Stimulated activated CD4-positive, alpha-beta T cell treated with anti-CD3 and anti-CD28 coated beads, Interleukin-4, amount 100 ng/mL, for 48 hours (primary cell): ENCODE measurements at places on chromosomes 2 and 18.

DNA sequence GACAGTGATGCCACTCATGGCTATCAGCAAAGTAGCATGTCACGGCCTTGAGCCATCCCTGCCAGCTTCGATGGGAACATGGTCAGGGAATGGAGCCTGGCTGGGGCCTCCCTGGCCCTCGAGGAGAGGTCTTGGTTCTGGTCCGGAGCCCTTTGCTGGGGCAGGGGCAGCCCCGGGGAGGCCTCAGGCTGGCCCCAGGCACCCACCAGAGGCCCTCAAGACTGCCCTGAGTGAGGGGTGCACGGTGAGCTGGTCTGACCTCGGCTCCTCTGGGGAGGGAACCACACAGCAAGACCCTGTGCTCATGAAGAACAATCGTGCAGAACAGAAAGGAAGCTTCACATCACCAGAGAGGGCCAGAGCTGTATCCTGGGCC is 75.2 kb upstream of the OTOS start:
- no peak for DNase-seq

DNA sequence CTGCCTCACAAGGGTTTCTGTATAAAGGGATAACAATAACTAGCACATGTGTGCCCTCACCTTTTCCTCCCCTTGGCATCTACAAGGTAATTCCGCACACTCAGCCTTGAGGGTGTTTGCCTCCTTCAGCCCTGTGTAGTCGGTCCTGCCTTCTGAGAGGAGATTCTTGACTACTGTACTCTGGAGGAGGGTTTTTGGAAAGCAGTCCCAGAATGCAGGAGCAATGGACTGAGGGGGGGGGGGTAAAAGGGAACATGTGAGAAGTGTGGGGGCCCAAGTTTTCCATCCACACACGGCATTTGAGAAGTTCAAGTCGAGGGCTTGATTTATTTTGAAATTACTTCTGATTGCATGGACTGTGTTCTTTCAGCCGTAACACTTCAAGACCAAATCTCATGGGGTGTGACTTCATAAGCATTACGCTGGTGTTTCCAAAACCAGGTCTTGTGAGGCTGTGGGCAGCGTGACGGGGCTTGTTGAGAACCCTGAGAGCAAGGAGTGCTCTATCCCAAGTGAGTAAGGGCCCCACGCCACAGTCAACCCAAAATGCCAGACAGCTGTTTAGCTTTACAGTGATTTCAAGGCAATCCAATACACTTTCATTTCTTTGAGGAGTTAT is 198.7 kb upstream of the MEIS1 start:
- DNase-seq: no peak

- peak; percentile 19 for DNase-seq
These were observed 691 bp downstream of the BIRC6 start for GRCh38 chr2:32357318-32358110.

DNA sequence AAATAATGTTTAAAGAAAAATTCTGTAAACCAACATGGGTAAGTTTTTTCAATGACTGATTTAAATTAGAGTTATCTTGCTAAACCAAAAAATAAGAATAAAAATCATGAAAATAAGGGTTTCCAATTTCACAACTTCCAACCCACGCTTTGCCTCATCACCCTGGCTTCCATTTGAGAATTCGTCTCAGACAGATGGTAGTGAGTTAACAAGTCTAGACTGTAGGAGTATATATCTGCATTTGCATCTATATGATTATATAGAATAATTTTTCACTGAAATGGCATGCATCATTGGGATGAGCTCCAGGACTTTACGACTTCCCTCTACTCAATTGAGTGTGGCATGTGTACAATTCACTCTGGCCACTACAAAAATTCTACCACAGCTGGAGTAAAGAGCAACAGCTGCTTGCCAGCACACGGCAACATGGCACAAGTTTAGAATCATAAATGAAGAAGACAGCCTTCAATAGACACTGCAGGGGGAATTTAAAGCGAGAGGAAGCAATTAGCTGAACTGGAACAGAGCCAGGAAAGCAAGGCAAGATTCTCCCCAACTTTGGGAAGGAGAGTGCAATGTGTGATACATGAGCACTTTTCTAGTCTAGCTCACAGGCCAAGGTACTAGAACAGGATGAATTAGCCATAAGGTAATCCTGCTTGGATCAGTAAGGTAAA is 1673.5 kb upstream of the CELF4 start:
- no peak for DNase-seq

DNA sequence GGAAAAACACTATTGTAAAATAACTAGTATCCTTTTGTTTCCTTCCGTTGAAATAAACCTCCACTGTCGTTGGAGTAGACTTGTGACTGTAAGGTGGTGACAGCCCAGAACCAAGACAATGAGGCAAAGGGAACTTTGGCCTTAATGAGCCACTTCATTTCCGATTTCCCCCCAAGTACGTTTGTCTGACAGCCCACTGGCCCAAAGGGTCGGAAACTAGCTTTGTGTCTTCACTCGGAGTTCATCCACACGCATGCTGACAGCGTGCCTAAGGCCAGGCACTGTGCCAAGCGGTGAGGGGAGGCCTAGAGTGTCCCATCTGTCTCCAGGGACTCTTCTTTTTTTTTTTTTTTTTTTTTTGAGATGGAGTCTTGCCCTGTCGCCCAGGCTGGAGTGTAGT is 21.0 kb downstream of the HJURP start:
- no peak for DNase-seq

DNA sequence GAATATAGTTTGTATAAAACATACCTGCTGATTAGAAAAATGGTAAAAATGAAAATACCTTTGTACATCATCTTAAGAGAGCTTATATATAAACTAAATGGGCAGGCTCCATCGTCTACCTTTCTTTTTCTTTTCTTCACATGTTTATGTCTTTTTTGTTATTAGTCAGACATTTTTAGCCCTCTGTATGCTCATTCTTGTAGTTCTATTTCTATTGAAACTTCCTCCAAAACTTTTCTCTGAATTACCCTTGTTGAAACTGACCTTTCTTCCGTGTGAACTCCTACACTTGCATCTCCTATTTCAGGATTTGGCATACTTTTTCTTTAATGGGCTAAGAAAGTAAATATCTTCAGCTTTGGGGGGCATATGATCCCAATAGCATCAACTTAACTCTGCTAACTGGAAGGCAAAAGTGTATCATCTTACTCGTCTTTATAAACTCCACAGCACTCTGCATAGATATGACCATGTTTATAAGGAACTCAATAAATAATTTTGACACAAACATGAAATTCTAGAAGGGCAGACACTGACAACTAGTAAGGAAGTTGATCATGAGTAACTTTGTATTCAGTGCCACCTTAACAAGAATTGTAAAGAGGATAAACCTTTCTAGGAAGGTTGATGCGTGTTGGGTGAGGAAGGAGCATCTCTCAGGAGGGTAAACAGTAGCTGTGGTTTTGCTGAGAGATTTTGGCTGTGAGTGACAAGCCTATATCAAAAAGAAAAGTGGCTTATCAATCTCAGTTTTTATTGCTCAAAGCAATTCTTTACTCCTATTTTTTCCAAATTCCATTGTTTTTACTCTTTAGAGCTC is 127.6 kb downstream of the PIK3C3 start:
- no peak for DNase-seq
